ENCODE measurements at places on chromosomes 1 and 21. TPM values are rescaled to one million over a fixed set of nuclear protein-coding genes. Genes with fewer than 3 reads are reported as not detected.
A peak's percentile ranks its signal among the peaks of the same experiment; 100 is the strongest.

CELA2A gene
- total RNA-seq = not detected

SHE gene
- total RNA-seq = 40.1 TPM

GRCh38 chr1:162230096-162230495 is 146.6 kb downstream of the SPATA46 start:
- H3K27me3 ChIP-seq = no peaks in the 10 kb centered on the region
- H3K36me3 ChIP-seq = no peaks in the 10 kb centered on the region
- H3K27ac ChIP-seq = no peak overlapping the region
- peak; percentile 49 for DNase-seq
- peaks cover 19% of the 10 kb centered on the region for H3K4me1 ChIP-seq
- H3K4me3 ChIP-seq = no peak overlapping the region

GRCh38 chr1:218810306-218810705 is 363.4 kb upstream of the LYPLAL1 start:
- H3K27ac ChIP-seq = no peak overlapping the region
- no peaks in the 10 kb centered on the region for H3K4me1 ChIP-seq
- H3K36me3 ChIP-seq = no peaks in the 10 kb centered on the region
- no peaks in the 10 kb centered on the region for H3K27me3 ChIP-seq
- H3K4me3 ChIP-seq = no peak overlapping the region
- no peak for DNase-seq

ABCG1 gene
- 74.9 TPM for total RNA-seq

GRCh38 chr21:35940074-35940927 is 120.0 kb downstream of the SETD4 start:
- no peaks in the 10 kb centered on the region for H3K27me3 ChIP-seq
- no peak for DNase-seq
- H3K27ac ChIP-seq = no peak overlapping the region
- H3K36me3 ChIP-seq = no peaks in the 10 kb centered on the region

DNA sequence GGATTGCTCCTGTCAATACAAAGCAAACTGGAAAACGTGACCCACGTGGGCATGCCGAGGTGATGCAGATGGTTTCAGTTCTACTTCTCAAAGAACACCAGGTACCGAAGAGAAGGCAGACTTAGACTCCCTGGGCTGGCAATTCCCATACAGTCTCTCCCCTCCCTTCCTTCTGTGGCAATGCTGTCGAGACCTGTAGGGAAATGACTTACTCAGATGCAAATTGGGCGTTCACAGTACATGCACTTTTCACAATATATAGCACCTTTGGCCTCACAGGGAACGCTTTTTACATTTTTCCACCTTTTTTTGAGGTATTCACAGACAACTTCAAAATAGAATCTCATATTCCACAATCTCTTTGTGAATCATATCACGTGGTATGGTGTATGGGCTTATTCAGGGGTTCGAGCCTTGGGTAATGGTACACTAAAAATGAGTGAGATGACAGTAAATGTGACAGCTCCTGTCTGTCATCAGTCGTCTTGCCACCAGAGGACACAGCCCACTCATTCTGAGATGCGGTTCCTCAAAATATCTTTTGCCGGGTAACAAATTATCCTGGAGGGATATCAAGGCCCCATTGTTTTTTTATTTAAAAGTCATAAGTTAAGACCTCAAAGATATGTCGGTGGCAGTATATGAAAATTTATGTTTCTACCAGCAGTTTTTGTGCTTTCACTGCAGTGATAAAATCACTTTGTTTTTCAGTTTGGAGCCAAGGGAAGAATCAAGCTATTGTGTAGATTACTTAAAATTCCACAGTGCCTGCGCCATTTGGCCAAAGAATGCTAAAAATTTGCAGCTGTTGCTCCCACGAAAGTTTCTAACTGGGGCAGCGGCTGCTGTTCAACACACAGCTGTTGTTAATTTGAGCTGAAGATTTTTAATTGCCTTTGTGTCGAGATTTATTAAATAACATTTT is 168.4 kb downstream of the ZZZ3 start:
- H3K27me3 ChIP-seq = no peaks in the 10 kb centered on the region
- no peak overlapping the region for H3K27ac ChIP-seq
- H3K4me3 ChIP-seq = no peak overlapping the region

GRCh38 chr1:28136922-28137613 is 39.4 kb downstream of the PTAFR start:
- H3K4me3 ChIP-seq = no peak overlapping the region
- H3K36me3 ChIP-seq = no peaks in the 10 kb centered on the region
- H3K27ac ChIP-seq = no peak overlapping the region
- peaks cover 14% of the 10 kb centered on the region for H3K4me1 ChIP-seq
- H3K27me3 ChIP-seq = no peaks in the 10 kb centered on the region
- DNase-seq = no peak

Measured in lower lobe of right lung (tissue), 2 donors.